Panc1 (cell line): ENCODE measurements at places on chromosomes 7 and 10.

DNA sequence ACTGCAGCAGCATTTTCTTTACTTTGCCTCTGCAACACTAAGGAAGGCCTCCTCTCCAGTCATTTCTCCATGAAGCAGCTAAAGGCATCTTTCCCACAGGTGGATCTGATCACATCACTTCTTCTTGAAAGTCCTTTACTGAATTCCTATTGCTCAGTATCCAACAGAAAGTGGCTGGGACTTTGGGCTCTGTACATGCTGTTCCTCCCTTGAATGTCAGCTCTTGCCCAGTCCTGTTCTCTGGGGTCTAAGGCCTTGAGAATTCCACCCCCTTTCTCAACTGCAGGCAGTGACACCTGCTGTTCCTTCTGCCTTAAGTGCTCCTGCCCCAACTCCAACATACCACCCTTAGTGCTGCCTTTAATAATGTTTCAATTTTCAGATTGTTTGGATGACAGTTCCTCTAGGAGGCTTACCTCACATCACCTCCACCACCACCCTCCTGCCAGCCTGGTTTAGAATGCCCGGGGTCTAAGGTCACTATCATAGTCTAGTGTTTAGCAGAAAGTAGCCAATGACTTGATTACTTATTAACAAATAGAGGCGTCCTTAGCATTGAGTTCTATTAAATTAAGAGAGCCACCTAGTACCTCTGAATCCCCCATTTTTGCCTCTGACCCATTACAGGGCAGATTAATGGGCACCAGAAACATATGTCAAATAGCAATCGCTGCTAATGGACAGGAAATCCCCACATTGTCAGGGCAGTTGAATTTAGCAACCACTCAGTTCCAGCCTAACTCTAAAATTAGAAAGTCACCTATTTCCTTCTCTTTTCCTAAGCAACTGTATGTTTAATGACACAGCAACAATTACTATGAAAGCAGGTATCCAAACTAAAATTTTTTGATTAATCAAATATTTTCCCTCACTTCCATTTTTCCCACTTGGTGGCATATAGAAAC, 11.4 kb downstream of the INHBA start:
- no peak for DNase-seq

DNA sequence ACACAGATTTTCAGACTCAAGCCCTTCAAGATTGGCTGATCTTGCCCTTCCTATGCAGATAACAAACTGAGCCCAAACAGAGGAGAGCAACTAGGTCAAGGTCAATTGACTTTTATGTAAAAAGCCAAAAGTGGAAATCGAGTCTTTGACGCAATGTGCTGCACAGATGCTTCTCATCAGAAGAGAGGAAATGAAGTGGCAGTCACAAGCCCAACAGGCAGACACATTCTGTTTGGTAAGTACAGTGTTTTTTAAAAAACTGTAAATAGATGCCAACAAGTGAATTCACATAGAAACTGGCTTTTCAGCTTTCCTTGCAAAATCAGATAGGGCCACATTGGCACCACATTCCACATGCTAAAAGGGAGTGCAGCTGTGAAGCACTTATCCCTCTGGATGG, 606.6 kb downstream of the KCNMA1 start:
- DNase-seq = no peak

DNA sequence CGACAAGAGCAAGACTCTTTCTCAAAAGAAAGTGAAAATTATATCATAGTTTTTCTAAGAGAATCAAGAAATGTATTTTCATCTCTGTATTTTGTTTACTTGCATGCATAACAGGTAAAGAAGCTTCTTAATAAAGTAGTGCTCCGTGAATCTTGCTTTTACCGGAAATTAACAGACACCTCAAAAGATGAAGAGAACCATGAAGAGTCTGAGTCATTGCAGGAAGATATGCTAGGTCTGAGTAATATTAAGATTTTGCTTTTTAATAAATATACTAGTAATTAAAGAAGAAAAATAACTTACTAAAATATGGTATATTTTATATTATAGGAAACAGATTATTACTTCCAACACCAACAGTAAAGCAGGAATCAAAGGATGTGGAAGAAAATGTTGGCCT, 39.5 kb upstream of the STOX1 start:
- no peak for DNase-seq

DNA sequence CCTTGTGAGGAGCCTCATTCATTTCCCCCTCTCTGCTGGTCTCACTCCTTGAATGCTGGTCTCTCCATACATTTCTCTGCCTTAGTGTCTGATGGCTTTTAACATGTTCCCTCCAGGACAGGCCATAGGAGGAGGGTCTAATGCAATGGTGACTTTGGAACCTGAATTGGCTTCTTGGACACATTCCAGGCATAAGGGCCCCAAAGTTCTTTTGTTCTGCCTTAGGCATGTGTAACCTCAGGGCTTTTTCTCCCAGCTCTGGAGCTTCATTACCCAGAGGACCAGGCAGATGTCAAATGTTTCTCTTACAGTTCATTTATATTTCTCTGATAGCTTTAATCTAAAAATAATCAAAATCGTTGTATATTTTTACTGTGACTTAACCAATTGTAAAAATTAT, 162.6 kb downstream of the SDK1 start:
- no peak for DNase-seq
